ENCODE measurements at places on chromosomes 1 and 21.

DNA sequence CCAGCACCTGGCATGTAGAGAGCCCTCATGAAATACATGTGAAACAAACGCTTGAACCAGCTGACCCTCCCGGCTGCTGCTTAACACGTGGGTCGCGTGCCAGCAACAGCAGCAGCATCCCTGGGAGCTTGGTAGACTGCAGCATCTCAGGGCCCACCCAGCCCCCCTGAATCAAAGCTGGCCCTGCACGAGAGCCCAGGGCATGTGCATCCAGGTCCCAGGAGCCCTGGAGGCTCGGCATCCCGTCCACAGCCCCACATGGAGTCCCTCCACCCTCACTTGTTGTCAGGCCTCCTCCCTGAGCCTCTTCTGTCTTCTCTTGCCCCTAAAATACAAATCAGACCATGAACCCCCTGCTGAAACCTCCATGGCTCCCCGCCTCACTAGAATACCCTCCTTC lies 123.1 kb downstream of the MATN1 start:
- DNase-seq: no peak

DNA sequence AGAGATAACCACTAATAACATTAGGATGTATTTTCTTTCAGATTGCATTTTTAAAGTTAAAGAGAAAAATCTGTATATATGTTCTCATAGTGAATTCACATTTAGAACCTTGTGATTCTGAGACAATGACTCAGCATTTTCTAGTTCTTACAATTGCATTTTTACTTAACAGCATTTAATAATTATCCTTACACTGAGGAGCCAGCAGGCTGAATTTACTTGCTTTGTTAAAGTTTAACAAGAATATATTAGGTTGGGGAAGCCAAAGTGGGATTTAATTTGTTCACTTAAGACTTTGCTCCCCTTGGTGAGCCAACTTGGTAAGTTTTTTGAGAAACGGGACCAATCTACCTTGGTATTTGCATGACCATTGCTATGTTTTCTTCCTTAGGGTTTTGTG lies 4.5 kb downstream of the PATJ start:
- DNase-seq: no peak

- DNase-seq: no peak
Measured at GRCh38 chr1:3770047-3770765, 2.3 kb upstream of the SMIM1 start.

DNA sequence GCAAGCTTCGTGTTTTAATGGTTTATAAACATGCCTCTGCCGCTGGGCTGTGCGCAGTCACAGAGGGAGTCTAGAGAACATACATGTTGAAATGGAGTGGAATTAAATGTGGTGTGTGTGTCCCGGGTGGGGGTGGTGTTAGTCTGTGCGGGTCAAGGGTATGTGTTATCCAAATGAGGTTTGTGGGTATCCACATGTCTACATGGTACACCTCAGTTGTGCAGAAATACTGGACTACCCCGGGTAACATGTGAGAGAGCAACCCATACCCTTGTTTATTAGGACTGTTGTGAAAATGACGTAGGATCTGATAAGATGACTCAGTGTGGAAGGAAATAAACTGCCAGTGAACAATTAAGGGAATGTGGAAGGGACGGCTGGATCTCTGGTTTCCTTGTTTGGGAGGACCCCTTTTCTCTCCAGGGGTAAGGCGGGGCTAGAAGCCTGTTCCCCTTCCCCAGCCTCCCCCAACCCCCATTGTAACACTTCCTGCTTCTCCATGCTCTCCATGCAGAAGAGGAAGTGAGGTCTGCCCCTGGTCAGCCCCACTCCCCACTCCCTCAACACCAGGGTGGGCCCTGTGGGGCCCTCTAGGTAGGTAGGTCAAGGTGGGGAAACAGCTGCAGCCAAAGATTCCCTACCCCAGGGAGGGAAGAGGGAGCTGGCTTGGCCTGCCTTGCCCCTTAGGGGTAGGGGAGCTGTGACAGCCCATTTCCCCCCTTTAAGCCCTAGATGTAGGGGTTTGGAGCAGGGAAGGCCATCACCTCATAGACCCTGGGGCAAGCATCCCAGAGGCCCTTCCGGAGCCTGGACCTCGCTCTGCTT lies 690 bp downstream of the EPS8L3 start:
- DNase-seq: no peak

DNA sequence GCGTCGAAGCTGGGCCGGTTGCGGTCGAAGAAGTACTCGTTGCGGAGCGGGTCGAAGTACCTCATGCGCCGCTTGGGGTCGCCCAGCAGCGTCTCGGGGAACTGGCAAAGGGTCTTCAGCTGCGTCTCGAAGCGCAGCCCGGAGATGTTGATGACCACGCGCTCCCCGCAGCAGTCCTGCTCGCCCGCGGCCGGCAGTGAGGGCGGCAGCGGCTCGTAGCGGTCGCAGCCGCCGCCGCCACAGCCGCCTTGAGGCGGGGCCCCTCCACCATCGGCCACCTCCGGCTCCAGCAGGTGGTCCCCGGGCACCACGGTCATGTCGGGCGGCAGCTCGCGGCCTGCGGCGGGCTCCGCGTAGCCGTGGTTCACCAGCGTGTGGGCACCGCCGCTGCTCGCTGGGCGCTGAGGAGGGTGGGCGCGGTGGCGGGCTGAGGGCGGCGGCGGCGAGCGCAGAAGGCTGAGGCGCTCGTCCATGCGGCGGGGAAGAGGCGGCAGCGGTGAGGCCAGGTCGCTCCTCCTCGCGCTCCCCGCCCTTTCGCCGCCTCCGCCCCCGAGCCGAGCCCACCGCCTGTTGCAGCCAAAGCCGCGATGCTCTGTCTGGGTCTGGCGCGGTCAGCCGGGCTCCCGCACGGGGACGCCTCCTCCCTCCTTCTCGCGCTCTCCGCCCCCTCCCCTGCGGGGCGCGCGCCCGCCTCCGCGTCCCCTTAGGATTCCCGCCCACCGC lies at the start of gene KCNA3:
TSS of gene KCNA3 (minus strand) at position 604 of the 723 bp plus-strand sequence. CDS start at position 473, 131 bp downstream.
- no peak for DNase-seq

GRCh38 chr1:108808438-108808837 lies 48.5 kb downstream of the AKNAD1 start:
- DNase-seq: no peak

DNA sequence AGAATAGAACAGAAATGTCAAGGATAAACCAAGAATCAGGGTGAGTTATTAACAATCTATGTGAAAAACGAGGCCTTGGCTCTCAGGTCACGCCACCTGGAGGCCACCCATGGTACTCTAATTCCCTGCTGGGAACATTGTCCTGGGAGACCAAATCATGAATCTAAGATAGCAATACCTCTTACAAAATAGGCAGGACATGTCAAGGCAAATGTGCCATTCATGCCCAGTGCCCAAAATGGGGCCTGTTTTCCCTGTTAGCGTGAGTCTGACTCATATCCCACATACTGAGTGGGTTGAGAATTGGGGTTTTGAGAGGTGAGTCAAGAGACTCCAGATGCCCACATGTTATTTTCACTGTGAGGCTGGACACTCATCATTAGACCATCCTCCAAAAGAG lies 380.8 kb downstream of the HHIPL2 start:
- peak; percentile 44 for DNase-seq

DNA sequence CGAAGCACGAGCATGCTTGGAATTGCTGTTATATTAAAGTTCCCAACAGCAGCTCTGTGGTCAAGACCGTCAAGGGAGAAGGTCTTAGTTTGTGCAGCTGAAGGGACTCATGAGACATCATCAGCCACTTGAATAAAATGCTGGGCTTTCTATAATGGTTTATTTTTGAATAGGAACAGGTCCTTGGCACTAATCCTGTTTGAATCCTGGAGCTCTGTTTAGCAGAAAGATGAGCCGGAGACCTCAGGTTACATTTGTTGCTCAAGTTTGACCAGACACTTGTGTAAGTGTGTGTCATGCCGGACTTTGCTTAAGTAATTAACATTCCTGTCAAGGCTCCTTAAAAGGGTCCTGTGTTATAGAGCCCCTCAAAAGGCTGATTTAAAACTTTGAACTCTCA lies 186.5 kb downstream of the ROR1 start:
- DNase-seq: no peak
